ENCODE measurements at places on chromosomes 7 and 10.

DNA sequence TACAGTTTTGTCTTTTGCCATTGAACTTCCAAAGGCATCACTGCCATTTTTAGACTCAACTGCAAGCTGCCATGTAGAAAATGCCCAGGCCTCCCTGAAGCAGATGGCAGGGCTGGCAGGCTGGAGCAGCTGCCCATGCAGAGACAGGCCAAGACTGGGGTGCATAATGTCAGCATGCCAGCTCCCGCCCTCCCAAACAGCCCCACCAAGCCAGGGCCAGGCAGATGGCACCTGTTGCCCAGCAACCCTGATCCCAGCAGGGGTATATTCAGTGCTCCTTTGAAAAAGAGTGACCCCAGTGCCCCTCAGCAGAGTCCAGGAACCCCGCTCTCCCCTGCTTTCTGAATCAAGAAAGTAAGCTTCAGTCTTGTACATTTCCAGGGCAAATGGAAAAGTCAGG lies 32.6 kb downstream of the VSTM4 start:
- no peak for DNase-seq

GRCh38 chr10:48543182-48543844 lies 61.6 kb downstream of the ARHGAP22 start:
- DNase-seq: no peak

- no peak for DNase-seq
Observed at GRCh38 chr7:145030754-145031153, 194.9 kb upstream of the TPK1 start.

DNA sequence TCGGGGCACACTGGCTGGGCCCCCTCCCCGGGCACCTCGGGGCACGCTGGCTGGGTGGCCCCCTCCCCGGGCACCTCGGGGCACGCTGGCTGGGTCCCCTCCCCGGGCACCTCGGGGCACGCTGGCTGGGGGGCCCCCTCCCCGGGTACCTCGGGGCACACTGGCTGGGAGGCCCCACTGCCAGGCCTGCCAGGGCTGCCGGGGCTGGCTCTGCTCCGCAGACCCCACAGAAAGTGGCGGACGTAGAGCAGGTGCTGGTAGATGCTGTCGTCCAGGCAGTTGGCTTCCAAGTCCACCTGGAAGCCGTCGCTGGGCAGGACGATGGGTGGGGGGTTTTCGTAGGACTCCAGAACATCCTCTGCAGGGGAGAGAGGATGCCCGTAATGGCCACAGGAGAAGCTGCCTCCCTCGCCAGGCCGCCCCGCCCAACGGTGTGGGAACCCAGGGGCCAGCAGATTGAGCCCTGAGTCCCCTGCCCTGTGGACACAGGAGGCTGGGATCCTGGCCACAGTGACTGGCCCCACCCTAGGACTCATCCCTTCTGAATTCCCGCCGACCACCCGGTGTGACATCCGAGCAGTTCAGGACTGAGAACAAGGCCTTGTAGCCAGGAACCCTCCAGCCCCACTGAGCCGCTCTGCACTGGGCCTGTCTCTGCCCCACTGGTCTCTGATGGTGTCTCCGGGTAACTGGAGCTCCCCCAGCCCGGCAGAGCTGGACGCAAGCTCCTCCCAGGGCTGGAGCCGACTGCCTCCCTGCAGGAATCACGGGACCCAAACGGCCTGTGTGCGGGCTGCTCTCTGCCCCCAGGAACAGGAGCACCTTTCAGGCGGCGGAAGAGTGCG lies 28.2 kb downstream of the AP5Z1 start:
- no peak for DNase-seq

- no peak for DNase-seq
Observed at GRCh38 chr7:124284937-124285336, 252.1 kb upstream of the TMEM229A start.

- no peak for DNase-seq
Observed at GRCh38 chr10:5742116-5742515, 57.5 kb downstream of the TASOR2 start.

- DNase-seq: no peak
Observed at GRCh38 chr7:54687462-54688212, 71.4 kb downstream of the SEC61G start.

GRCh38 chr7:140230516-140230860 lies 53.7 kb upstream of the KDM7A start:
- DNase-seq: peak; percentile 46

DNA sequence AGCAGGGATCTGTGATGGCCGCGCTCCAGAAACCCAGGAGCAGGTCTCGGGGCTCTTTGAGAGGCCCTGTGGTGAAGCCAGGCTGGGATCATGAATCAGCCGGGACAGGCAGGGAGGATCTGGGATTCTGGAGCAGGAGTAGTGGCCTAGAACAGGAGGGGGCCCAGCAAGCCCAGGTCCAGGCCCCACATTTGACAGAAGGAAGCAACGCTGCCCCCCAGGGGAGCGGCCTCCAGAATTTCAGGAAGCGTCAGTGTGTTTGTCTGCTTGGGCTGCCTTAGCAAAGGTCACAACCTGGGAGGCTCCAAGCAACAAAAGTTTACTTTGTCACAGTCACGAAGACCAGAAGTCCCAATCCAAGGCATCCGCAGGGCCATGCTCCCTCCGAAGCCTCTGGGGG lies 36.8 kb downstream of the CLRN3 start:
- no peak for DNase-seq

GRCh38 chr7:54394834-54395233 lies 147.3 kb upstream of the VSTM2A start:
- DNase-seq: no peak

GRCh38 chr7:2622869-2623697 lies 8.7 kb upstream of the TTYH3 start:
- no peak for DNase-seq

DNA sequence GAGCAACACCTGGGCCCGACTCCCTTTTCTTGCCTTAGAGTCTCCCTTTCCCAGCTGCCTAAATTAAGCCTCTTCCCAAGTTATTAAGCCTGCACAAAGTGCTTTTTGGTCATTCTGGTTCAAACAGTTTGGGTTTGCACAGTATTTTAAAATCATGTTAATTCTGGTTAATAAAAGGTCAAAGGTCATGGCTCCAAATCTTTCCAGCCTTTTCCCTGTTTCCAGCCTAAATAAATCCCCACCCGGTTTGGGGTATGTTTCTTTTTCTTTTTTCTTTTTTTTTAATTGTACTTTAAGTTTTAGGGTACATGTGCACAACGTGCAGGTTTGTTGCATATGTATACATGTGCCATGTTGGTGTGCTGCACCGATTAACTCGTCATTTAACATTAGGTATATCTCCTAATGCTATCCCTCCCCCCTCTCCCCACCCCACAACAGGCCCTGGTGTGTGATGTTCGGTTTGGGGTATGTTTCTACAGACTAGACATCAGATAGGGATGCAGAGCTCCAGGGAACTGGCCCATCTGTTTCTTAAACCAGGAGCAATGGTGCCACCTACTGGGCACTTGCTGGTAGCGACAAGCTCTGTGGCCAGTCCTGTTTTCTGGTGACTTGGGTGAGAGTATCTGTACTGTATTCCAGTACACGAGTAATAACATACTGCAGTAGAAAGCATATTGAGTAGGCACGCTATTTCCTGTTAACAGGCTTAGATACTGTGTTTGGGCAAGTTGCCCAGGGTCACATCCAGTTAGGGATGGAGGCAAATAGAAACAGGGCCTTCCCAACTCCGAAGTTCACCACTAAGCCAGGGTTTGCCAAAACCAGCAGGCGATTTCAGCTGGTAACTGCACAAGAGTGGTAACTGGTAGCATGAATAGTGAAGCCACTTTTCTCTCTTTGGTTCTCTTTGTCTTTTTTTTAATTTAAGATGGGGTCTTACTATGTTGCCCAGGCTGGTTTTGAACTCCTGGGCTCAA lies 60.6 kb upstream of the TRIM8 start:
- peak; percentile 49 for DNase-seq

DNA sequence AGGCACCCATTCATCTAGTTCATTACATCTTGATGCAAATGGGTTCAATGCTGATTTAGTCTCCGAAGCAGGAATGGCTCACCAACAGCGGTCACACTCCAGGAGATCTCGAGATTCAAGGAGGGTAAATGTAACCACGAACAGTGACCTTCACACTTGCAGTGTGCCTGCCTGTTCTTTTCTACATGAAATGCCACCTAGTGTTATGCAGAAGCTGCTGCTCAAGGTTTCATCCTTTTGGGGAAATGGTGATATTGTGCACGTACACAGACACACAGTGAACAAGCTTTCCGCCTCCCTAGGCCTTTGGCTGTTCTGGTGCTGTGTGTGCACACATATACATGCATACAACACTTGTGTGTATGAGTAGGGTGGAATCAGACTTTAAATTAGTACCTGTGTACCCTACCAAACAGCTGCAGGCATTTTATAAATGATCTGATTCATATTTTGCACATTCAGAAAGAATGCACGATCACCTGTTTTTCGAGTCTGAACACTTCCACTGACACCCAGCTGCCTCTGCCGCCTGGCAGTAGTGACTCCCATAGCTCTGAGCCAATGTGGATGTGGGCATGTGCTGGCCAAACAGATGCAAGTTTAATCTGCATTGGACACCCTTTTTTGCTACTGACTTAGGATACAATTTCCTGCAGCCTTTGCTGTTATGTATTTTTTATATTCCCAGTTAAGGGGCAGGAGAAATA lies 100.5 kb downstream of the TACC2 start:
- no peak for DNase-seq

DNA sequence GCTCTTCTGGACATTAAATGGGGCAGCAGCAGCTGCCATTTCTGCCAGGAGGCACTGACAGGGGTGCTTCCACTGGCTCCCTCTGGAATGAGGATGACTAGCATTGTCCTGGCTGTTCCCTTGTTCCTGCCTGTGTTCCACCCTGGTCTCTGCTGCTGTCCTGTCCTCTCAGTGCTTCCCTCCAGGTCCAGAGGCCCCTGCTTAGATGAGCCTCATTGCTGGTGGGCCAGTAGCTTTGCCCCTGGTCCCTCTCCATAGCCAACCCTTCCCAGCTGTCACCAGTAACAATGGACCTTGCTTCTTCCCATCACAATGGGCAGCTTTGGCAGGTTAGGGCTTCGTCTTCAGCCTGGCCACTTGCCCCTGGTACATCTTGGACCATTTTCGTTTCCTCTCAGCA lies 561.1 kb downstream of the TCERG1L start:
- no peak for DNase-seq

DNA sequence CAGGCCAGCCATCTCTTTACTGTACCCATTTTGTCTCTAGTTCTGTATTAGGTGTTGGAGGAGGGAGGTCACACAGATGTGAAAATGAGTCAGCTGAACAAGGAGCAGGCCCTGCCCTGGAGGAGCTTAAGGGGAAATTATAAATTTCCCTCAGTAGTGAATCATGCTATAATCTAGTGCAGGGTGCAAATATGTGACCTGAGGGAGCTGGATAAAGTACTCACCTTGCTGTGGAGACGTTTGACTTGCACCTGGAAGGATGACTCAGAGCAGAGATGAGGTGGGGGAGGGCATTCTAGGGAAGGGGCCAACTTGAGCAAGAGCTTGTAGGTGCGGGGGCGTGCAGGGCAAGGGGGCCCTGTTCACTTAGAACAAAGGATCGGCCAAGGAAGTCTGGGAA lies 610.6 kb downstream of the SDK1 start:
- DNase-seq: no peak

DNA sequence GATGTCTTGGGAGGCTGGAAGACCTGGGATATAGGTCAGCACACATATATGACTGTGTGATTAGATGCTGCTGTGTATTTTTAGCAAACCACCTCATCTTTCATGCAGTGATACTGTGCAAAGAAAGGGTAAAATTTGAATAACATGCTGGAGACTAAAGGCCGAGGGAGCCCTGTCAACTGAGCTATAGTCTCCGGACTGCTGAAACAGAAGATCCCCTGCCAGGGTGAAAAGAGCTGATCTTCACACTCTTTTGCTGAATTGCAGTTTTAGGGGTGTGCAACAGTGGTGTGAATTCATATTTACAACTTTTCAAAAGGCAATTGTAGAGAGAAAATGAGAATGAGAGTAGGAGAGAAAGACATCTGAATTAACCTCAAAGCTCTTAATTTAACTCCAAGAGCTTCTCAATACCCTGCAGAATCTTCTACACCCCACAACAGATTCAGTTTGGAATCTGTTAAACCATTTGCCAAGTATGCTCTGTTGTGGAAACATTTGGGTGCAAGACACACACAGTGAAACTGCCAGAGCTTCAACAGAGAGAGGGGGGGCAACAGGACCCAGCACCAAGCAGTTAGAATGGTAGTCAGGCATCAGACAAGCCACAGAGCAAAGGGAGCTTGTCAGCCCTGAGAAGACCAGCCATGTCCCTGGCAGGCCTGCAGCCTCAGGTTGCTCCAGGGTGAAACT lies 190.1 kb upstream of the STK17A start:
- DNase-seq: no peak

GRCh38 chr7:151073990-151074389 lies 6.6 kb downstream of the FASTK start:
- DNase-seq: no peak

DNA sequence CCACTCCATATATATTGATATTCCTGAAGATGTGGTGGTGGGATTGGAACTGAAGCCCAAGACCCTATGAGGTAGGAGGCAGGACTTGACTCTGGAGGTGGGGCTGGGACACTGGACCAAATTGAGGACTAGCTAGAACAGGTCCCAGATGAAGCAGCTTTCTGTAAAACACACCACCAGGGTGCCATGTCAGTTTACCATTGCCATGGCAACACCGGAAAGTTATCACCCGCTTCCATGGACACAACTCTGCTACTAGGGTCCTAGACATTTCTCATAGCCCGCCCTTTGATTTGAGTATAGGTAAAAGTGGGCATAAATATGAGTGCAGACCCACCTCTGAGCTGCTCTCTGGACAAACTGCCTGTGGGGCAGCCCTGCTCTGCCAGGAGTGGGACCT lies 490.5 kb upstream of the PFKP start:
- no peak for DNase-seq

DNA sequence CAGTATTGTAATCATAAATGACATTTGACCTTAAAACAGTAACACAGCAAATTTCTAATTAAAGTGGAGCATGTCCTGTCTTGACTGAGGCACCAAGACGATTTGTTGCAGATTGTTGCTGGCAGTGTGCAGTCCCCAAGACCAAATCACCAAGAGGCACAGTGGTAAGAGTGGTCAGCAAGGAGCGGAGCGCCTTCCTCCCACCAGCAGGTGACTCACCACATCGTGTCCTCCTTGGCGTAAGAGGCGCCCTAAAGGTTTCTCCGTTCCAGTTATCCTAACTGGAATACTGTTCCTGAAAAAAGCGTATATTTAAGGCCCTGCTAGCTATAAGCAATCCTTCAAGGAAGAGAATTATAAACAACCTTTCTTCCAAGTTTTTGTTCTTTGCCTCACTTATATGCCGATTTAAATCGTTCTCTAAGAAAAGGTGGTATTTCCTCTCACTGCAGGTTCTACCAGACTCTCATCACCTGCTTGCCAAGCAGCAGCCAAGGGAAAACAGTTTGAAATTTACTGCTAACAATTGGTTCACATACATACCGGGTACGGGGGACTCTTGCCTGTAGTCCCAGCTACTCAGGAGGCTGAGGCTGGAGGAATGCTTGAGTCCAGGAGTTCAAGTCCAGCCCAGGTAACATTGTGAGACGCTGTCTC lies 10.7 kb upstream of the REPIN1 start:
- DNase-seq: no peak

DNA sequence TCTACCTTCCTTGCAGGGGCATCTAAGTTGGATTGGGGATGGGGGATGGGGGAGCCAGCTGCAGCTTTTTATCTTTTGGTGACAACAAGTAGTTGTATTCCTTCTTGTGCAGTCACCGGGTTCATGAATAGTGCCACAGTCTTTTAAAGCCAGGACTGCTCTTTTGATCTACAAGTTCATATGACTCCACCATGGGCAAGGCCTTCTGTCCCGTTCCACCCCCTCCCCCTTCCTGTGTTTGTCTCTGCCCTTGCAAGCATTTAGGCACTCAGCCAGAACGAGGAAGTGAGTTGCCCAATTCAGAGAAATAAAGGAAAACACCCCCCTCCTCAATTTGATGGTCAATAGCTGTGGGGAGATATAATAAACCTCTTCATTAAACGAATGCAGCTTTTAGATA lies 44.8 kb upstream of the EGR2 start:
- no peak for DNase-seq

All from stimulated activated CD8-positive, alpha-beta memory T cell treated with anti-CD3 and anti-CD28 coated beads, Interleukin-7, amount 100 ng/mL, for 1 hour (primary cell).